ENCODE measurements at places on chromosomes 12 and 14. TPM values are rescaled to one million over a fixed set of nuclear protein-coding genes. Genes with fewer than 3 reads are reported as not detected.

The MYF6 gene
- not detected for total RNA-seq

The LMNTD1 gene
- not detected for total RNA-seq

The HHIPL1 gene
- total RNA-seq, result 9.1 TPM

The CCDC197 gene
- total RNA-seq, result not detected

GRCh38 chr12:127822809-127823411 lies 444.1 kb upstream of the TMEM132C start:
- H3K4me3 ChIP-seq, result no peak overlapping the region
- H3K27me3 ChIP-seq, result no peaks in the 10 kb centered on the region
- peak overlapping the region; percentile 72 for H3K27ac ChIP-seq
- H3K36me3 ChIP-seq, result no peaks in the 10 kb centered on the region
- no peaks in the 10 kb centered on the region for H3K4me1 ChIP-seq

- DNase-seq, result no peak
- no peaks in the 10 kb centered on the region for H3K27me3 ChIP-seq
- H3K4me3 ChIP-seq, result no peak overlapping the region
- H3K27ac ChIP-seq, result no peak overlapping the region
- no peaks in the 10 kb centered on the region for H3K36me3 ChIP-seq
Observed at GRCh38 chr14:57834001-57834598, 31.8 kb downstream of the SLC35F4 start.

DNA sequence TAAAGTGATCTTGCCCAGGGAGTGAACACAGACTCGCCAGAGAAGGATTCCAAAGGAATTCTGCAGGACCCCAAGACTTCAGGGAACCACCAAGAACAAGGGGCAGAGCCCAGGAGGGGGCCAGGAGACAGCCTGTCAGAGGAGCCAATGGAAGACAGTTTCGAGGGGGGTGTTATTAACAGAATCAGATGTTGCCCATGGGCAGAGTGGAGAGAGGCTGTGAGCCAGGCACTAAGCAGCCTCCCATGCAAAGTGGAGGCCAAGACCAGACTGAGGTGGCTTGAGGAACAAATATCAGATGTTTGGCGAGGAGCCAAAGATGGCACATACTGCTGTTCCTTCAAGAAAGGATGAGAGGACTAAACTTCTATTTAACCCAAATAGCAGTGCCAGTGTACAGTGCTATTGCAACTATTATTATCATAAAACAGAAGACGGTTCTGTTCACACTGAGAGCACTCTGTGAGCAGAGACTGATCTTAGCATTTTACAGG lies 12.6 kb downstream of the APPL2 start:
- no peak for DNase-seq
- no peaks in the 10 kb centered on the region for H3K27me3 ChIP-seq
- no peak overlapping the region for H3K4me3 ChIP-seq
- no peak overlapping the region for H3K27ac ChIP-seq
- no peaks in the 10 kb centered on the region for H3K36me3 ChIP-seq

The USP15 gene
- total RNA-seq, result 49.7 TPM

- no peak overlapping the region for H3K4me3 ChIP-seq
- no peak for DNase-seq
- no peak overlapping the region for H3K27ac ChIP-seq
- no peaks in the 10 kb centered on the region for H3K27me3 ChIP-seq
- H3K4me1 ChIP-seq, result no peaks in the 10 kb centered on the region
Observed at GRCh38 chr12:112716099-112717093, 75.2 kb upstream of the RPH3A start.

GRCh38 chr14:70441641-70442040 lies 10.3 kb upstream of the ADAM21 start:
- H3K4me1 ChIP-seq, result no peaks in the 10 kb centered on the region
- H3K27me3 ChIP-seq, result no peaks in the 10 kb centered on the region
- H3K36me3 ChIP-seq, result no peaks in the 10 kb centered on the region
- no peak for DNase-seq
- no peak overlapping the region for H3K4me3 ChIP-seq

The ABCD4 gene
- total RNA-seq, result 25.5 TPM

The IL31 gene
- not detected for total RNA-seq

DNA sequence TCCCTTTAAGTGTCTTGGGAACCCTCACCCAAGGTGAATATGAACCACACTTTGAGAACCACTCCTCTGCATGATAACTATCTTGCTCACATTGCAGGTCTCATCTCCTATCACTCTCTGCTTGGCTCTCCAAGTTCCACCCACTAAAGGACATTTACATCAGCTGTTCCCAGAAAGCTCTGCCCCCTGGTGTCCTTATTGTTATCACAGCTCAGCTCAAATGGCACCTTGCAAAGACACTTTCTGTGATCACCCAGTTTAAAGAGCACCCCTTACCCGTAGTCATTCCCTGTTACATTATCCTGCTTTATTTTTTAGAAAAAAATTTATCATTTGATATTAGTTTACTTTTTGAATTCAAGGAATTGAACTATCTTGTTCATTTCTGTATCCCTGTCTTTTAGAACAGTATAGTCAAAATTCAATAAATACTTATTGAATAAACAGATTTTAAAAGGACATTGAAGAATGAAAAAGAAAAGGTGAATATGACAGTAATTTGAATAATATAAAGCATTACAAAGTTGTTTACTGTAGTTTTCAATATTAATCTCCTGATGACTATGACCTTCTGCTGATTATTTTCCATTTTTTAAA lies 20.5 kb upstream of the GUCY2C start:
- H3K27me3 ChIP-seq, result no peaks in the 10 kb centered on the region
- no peaks in the 10 kb centered on the region for H3K4me1 ChIP-seq
- H3K27ac ChIP-seq, result no peak overlapping the region
- no peaks in the 10 kb centered on the region for H3K36me3 ChIP-seq

- no peak overlapping the region for H3K4me3 ChIP-seq
- DNase-seq, result peak; percentile 34
- no peaks in the 10 kb centered on the region for H3K36me3 ChIP-seq
- no peaks in the 10 kb centered on the region for H3K27me3 ChIP-seq
Observed at GRCh38 chr14:106179761-106180160, 653.4 kb downstream of the TMEM121 start.

- no peaks in the 10 kb centered on the region for H3K27me3 ChIP-seq
- no peaks in the 10 kb centered on the region for H3K4me1 ChIP-seq
- no peak overlapping the region for H3K4me3 ChIP-seq
Observed at GRCh38 chr12:49503674-49504180, 35.1 kb upstream of the KCNH3 start.

The LRTM2 gene
- not detected for total RNA-seq

DNA sequence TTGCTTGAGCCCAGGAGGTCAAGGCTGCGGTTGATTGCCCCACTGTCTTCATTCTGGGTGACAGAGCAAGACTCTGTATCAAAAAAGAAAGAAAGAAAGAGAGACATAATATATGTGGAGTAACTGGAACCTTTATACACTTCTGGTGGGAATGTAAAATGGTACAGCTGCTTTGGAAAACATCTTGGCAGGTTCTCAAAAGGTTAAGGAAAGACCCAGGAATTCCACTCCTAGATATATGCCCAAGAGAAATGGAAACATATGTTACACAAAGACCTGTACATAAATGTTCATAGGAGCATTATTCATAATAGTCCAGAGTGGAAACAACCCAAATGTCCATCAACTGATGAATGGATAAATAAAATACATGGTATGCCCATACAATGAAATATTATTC lies 7.2 kb downstream of the RBMS2 start:
- no peaks in the 10 kb centered on the region for H3K27me3 ChIP-seq
- no peak overlapping the region for H3K27ac ChIP-seq
- H3K4me3 ChIP-seq, result no peak overlapping the region
- DNase-seq, result no peak
- H3K4me1 ChIP-seq, result peaks cover 40% of the 10 kb centered on the region
- no peaks in the 10 kb centered on the region for H3K36me3 ChIP-seq

DNA sequence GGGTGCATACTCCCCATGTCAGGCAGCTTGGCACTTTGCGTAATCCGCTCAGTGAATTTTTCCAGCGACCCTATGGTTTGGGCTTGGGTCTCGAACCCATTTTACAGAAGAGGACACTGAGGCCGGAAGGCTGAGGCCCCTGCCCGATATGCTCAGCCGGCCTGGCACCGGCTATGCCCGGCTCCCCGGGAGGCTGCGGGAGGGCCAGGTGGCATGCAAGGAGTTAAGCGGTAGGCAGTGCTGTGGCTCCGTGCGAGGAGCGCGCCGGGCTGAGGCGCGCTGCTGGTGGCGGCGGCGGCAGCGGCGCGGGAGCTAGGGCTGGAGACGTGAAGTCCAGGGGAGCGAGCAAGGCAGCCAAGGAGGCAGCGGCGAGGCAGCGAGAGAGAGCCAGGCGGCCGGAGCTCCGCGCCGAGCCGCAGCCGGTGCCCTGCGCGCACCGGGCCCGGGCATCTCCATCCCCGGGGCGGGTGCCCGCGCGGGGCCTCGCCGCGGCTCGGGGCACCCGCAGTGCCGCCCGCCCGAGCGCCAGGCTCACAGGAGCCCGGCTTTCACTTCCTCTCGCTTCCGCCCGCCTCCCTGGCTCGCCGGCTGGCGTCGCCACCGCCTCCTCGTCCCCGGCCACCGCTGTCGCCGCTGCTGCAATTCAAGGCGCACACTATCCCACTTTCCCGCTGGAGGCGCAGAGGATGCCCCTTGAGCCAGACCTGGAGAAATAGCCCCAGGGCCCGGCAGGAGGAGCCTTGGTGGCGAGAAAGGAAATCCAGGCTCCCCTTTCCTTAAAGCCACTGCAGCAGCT lies at the start of gene WSCD2:
Gene WSCD2, plus strand, starts transcription at position 272 of the 796 bp plus-strand sequence. CDS start 66,545 bp downstream, outside the sequence.
- peaks cover 10% of the 10 kb centered on the region for H3K4me1 ChIP-seq
- H3K27ac ChIP-seq, result peak within 1 kb of the TSS; percentile 92
- H3K36me3 ChIP-seq, result no peaks in the 10 kb centered on the region
- H3K4me3 ChIP-seq, result peak within 1 kb of the TSS; percentile 66

The HAL gene
- not detected for total RNA-seq

DNA sequence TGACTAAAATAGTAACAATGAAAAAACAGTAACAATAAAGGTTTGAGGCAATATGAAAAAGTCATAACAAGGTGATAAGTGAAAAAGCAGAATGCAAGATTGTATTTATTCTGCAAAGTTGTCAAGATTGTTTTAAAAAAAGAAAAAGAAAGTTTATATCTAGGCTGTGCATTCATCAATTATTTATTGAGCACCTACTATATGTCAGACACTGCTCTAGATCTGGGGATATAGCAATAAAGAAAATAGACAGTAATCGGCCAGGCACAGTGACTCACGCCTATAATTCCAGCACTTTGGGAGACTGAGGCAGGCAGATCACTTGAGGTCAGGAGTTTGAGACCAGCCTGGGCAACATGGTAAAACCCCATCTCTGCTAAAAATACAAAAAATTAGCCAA lies 3.8 kb downstream of the PLA2G1B start:
- H3K36me3 ChIP-seq, result no peaks in the 10 kb centered on the region
- no peak for DNase-seq
- H3K27ac ChIP-seq, result no peak overlapping the region
- H3K4me1 ChIP-seq, result peaks cover 9% of the 10 kb centered on the region
- H3K27me3 ChIP-seq, result no peaks in the 10 kb centered on the region

The TMEM63C gene
- 1.4 TPM for total RNA-seq

- no peak overlapping the region for H3K27ac ChIP-seq
- H3K4me3 ChIP-seq, result peak overlapping the region; percentile 24
- H3K4me1 ChIP-seq, result no peaks in the 10 kb centered on the region
- H3K27me3 ChIP-seq, result no peaks in the 10 kb centered on the region
- H3K36me3 ChIP-seq, result no peaks in the 10 kb centered on the region
Observed at GRCh38 chr14:33676135-33676566, 274.7 kb downstream of the EGLN3 start.

DNA sequence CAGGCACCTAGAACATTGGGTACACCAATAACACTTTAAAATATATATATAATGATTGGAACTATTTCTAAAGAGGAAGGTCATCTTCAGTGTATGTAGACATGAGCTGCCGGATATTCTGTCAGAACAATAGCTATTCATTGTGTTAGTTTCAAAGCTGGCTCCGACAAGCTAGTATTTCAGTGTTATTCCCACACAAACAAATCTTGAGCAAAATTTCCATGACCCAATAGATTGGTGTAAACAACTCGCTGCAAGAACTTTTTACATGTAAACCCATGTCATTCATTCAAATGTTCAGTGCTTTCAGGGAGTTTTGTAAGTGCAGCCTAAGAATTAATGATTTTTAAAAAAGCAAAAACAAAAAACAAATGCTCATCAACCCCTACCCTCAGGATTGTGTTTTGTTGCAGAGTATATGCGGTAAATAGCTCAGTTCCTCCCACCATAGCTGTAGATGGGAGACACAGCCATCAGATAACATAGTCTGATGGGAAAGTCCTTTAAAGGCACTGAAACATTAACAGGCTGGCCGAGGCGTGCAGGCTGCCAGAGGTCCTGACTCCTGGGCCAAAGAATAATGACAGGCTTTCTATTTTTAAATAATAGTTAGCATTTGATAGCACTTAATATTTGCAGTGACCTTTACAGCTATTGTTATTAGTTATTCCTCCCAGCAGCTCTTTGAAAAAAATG lies 150.3 kb upstream of the ARHGAP5 start:
- H3K4me1 ChIP-seq, result peaks cover 29% of the 10 kb centered on the region
- no peaks in the 10 kb centered on the region for H3K36me3 ChIP-seq
- peak overlapping the region; percentile 77 for H3K27ac ChIP-seq
- no peaks in the 10 kb centered on the region for H3K27me3 ChIP-seq
- no peak for DNase-seq

- H3K27me3 ChIP-seq, result no peaks in the 10 kb centered on the region
- no peak for DNase-seq
- no peak overlapping the region for H3K27ac ChIP-seq
- no peaks in the 10 kb centered on the region for H3K36me3 ChIP-seq
- no peak overlapping the region for H3K4me3 ChIP-seq
- peaks cover 28% of the 10 kb centered on the region for H3K4me1 ChIP-seq
Observed at GRCh38 chr14:103451401-103451800, 66.2 kb downstream of the MARK3 start.

DNA sequence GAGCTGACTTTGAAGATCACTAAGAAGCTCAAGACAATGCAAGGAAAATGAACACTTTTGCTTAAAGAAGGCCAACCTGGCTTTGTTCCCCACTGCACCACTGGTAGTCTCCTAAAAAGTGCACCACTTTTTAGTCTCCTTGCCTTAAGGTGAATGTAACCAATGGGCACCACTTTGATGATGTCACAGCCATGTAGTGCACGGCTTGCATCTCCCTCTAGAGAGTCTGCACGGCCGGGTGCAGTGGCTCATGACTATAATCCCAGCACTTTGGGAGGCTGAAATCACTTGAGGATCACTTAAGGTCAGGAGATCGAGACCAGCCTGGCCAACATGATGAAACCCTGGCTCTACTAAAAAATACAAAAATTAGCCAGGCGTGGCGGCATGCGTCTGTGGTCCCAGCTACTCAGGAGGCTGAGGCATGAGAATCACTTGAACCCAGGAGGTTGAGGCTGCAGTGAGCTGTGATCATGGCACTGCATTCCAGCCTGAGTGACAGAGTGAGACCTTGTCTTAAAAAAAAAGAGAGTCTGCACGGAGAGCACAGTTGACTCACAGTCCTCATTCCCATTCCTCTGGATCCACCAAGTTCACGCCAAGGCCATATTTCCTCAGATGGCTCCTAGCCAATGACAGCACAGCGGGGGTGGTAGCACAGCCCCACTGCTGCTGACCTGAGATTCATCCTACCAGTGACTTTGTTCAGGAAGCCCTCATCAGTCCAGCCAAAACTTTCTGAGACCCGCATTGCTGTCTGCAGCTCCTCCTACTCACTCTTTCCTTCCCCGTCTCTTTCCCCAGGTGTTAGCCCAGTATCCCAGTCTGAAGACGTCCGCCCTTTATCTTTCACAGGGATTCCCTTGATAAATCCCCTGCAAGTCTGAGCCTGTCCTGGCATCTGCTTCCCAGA lies 16.5 kb upstream of the IFT81 start:
- no peak for DNase-seq
- H3K27ac ChIP-seq, result peak overlapping the region; percentile 82
- no peaks in the 10 kb centered on the region for H3K36me3 ChIP-seq
- peaks cover 64% of the 10 kb centered on the region for H3K4me1 ChIP-seq
- no peaks in the 10 kb centered on the region for H3K27me3 ChIP-seq
- H3K4me3 ChIP-seq, result no peak overlapping the region

- H3K27ac ChIP-seq, result no peak overlapping the region
- no peaks in the 10 kb centered on the region for H3K27me3 ChIP-seq
- H3K36me3 ChIP-seq, result peaks cover 69% of the 10 kb centered on the region
- H3K4me3 ChIP-seq, result no peak overlapping the region
Observed at GRCh38 chr12:123512838-123513665, 20.5 kb downstream of the RILPL1 start.

The JDP2 gene
- 50.5 TPM for total RNA-seq

The AQP5 gene
- not detected for total RNA-seq

Measured in esophagus muscularis mucosa (tissue), 4 donors.